Brain (organoid and tissue), 16 donors: ENCODE measurements at places on chromosomes 7 and 10.

- DNase-seq, result no peak
Observed at GRCh38 chr7:90568213-90568612, 27.9 kb upstream of the CDK14 start.

DNA sequence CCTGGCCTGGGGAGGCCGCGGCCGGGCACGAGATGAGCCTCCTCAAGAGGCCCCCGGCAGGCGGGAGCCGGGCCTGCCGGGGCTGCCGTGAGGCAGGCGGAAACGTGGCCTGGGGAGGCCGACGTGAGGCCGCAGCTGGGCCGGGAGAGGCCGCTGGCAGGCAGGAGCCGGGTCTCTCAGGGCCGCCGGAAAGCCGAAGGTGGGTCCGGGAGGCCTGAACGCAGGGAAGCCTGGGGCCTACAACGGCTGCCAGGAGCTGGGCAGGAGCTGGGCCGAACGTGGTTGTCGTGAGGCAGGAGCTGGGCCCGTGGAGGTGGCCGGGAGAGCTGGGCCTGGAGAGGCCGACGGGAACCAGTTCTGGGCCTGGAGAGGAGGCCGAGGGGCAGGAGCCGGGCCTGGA is 171.9 kb downstream of the TPST1 start:
- no peak for DNase-seq

- no peak for DNase-seq
Observed at GRCh38 chr7:107708956-107709355, 35.0 kb upstream of the CBLL1 start.

DNA sequence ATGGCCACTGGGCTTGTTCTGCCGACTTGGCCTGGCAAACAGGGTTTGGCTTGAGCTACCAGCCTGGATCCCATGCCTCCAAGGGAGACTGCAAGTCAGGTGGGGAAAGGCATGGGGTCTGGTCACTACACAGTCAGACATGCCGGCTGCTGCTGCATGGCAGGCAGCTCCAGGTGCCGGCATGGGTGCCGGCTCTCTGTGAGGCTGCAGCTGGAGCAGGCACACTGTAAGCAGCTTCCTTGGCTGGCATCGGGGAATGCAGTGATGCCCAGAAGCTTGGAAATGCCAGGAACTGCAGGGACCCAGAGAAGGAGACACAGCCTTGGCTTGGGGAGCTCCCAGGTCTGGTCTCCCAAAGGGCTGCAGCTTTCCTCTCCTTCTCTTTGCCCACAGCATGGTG is 305.5 kb upstream of the NRG3 start:
- no peak for DNase-seq
